Esophagus (tissue), 2 donors: ENCODE measurements at places on chromosomes 13 and 19. TPM values are rescaled to one million over a fixed set of nuclear protein-coding genes. Genes with fewer than 3 reads are reported as not detected.

APOC1 gene
- polyA plus RNA-seq: 2.0 TPM

KMT2B gene
- 21.5 TPM for polyA plus RNA-seq

ZNF98 gene
- polyA plus RNA-seq: not detected

ZNF112 gene
- polyA plus RNA-seq: 0.90 TPM

PRRG2 gene
- polyA plus RNA-seq: 10.1 TPM

KCTD15 gene
- polyA plus RNA-seq: 23.8 TPM

BRME1 gene
- 13.0 TPM for polyA plus RNA-seq

DCAF15 gene
- 50.5 TPM for polyA plus RNA-seq

HSH2D gene
- 0.86 TPM for polyA plus RNA-seq

FIZ1 gene
- polyA plus RNA-seq: 7.2 TPM

CYSLTR2 gene
- 0.07 TPM for polyA plus RNA-seq

ALOX5AP gene
- 10.5 TPM for polyA plus RNA-seq

C1QTNF9B gene
- 0.04 TPM for polyA plus RNA-seq

CACNG6 gene
- not detected for polyA plus RNA-seq

TUBB4A gene
- 0.16 TPM for polyA plus RNA-seq

PRTN3 gene
- not detected for polyA plus RNA-seq

PNMA8B gene
- 0.14 TPM for polyA plus RNA-seq

CYP2F1 gene
- 2.0 TPM for polyA plus RNA-seq

ACP5 gene
- polyA plus RNA-seq: 23.5 TPM

PTH2 gene
- not detected for polyA plus RNA-seq

CLEC4G gene
- polyA plus RNA-seq: not detected
